Head of caudate nucleus (tissue), 42 donors: ENCODE measurements at places on chromosomes 12 and 14.

- no peak for DNase-seq
Measured at GRCh38 chr12:57853864-57854556, 7.5 kb upstream of the CTDSP2 start.

DNA sequence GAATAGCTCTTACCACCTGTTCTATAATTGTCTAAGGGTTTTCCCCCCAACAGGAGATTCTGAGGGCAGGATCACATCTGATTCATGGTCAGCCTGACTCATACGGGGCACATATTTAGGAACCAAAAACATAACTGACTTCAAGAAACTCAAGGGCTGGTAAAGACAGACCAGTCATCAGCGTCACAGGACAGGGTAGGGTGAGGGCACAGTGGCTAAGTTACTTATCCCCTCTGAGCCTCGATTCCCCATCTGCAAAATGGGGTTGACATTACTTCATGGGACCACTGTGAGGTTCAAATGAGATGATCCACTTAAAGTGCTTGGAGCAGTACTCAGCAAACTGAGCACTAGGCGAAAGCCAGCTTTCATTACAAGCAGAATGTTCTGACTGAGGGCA lies 606 bp downstream of the CINP start:
- DNase-seq, result no peak

DNA sequence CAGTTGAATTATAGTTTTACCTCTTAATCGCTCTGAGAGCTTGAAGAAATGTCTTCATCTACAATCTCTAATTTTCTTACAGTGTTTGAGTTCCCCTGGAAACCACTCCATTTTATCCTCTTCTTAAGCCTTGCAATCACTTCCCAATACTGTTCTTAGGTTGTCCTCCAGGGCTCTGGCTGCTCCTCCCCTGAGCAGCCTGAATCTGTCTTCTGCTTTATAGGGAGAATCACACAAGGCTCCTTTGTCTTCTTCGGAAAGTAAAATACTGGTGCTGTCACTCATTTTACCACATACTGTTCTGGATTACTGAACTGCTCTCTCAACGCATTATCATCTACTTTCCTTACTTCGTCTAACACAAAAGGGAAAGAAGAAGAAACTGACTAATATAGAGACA lies 133.7 kb downstream of the MDGA2 start:
- DNase-seq, result no peak

DNA sequence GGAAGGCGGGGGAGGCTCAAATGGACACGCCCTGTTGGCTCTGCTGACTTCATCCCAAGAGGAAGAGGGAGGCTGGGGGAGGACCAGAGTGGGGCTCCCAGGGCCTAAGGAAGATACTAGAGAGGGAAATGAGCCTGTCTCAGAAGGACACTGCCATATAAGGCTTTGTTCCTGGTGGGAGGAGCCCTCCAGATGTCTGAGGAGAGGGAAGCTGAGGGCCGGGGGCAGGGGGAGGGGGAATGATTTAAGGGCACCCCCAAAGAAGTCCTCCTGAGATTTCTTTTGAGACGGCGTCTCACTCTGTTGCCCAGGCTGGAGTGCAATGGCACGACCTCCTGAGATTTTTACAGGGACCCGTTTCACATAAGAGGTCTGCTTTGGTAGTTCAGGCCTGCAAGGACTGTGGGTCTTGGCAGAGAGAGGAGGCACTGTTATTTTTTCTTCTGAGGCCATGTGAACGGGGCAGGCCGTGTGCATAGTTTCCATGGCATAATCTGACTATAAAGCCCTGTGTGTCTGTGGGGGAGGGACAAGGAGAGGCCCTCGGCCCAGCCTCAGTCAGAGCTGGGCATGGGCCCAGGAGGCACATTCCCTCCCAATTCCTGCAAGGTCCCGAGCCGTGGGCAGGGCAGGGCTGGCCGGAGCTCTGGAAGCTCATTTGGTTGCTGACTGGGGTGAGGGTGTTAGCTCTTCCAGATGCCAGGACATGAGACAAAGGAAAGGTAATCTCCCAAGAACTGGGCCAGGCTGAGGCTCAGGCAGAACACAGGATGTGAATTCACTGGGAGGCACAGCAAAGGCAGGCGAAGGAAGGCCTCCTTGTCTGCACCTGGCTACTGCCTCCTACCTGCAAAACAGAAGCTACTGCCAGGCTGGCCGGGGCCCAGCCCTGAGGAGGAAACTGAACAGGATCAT lies 22.2 kb upstream of the PLEKHG3 start:
- peak; percentile 74 for DNase-seq

DNA sequence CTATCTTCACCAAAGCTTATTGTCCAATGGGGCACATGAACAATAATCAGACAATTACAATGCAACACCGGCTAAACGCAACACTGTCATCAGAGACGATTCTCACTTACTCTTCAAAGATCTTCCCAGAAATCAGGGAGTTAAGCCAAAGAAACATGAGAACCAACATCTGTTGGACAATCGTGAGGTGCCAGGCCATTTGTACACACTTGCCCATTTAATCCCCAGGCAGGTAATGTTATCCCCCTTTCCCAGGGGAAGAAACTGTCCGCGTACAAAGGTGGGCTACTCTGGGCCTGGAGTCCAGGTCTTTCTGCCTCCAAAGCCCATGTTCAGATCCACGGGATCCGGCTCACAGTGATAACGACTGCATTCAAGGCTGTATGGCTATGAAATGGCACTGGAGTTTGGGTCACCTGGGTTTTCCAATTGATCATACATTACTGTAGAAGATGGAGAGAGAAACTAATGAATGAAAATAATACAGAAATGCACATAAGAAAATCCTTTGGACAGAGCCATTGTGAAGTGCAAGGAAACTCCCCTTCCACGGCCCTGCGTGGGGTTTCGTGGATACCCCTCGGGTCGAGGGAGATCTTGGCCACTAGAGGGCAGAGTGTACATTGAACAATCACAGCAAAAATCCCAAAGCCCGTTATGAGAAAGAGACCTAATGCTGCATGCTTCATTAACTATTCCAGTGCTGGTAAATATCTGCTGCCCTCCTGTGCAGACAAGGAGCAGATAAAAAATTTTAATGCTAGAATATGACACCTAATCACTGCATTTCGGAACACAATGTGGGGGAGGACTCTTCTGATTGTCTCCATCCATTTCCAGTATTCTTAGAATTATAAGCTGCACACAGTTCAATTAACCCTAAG lies 111.4 kb downstream of the EGLN3 start:
- peak; percentile 63 for DNase-seq

DNA sequence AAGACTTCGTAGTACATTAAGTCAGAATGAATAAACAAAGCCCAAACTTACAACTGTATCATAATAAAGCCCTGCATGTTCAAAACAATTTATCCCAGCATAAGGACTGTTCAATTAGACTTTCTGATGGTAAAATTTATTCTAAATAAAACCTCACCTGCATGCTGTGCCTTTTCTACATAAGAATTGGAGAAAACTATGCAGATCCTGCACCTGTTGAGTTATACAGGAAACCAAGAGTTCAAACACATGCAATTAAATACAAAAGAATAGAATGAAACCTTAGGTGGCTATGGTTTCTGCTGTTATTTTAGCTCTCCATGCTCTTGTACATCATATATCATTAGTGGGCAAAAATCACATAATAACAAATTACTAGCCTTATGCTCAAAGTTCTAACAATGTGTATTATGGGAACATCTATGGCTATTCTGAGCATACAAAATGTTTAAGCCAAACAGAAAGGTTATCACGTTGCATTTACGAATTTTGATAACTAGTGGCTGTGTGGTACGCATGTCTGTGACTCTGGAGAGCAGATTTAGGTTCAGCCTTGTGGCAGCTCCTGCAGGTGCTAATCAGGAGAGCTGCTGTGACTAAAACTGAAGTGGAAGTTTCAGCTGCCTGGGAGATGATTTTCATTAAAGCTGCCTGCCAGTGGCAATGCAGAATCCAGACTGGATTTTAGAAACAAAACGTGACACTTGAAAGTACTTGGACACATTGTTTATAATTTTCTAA lies 36.1 kb upstream of the LRFN5 start:
- DNase-seq, result no peak

GRCh38 chr12:116718655-116719454 lies 19.0 kb downstream of the SPRING1 start:
- DNase-seq, result no peak

DNA sequence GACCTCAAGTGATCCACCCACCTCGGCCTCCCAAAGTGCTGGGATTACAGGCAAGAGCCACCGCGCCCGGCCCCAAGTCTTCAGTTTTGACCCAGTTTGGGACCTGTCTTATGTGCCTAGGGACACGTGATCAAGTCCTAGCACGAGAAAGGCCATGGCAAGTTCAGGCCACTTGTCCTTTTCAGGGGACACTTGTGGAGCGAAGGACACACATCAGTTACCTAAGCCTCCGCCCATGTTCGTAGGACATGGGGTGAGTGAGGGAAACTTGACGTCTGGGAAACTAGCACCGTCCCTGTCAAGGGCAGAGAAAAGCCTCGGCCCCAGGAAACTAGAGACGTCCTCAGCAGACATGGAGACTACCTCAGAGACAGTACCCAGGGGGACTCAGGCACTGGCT lies 60.7 kb downstream of the KDM2B start:
- no peak for DNase-seq

DNA sequence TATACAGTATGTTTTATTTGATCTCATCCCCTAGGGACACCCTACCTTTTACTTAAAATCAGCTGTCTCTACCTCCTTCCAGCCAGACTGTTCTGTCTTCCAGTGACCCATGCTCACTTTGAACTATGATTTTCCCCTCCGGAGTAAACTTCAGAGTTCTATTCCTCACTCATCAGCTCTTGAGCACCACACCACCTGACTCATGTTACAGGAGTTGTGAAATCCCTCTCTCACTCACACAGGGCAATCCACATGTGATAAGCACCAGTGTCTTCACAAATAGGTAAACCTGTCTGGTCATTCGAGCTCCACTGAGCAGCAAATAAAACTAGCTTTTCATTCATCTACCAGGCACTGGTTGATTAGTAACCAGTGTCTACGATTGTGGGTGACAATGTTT lies 177.3 kb upstream of the BMP4 start:
- no peak for DNase-seq

GRCh38 chr14:49303946-49304516 lies 282.1 kb downstream of the RPS29 start:
- no peak for DNase-seq

- no peak for DNase-seq
Measured at GRCh38 chr12:24111616-24112015, 162.1 kb upstream of the SOX5 start.

DNA sequence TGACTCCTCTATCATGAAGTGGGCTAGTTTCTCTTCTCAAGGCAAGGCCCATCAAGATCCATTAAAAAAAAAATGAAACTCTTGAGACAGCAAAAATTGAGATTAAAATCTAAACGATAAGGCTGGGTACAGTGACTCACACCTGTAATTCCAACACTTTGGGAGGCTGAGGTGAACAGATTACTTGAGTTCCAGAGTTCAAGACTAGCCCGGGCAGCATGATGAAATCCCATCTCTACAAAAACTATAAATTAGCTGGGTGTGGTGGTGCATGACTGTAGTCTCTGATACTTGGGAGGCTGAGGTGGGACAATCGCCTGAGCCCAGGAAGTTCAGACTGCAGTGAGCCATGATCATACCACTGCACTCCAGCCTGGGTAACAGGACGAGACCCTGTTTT lies 226.5 kb upstream of the SOX5 start:
- no peak for DNase-seq

GRCh38 chr12:21913823-21914222 lies 27.4 kb downstream of the ABCC9 start:
- no peak for DNase-seq

GRCh38 chr14:50344116-50344775 lies 32.1 kb downstream of the DMAC2L start:
- no peak for DNase-seq

- DNase-seq, result no peak
Measured at GRCh38 chr12:569091-569676, 94.1 kb downstream of the NINJ2 start.

DNA sequence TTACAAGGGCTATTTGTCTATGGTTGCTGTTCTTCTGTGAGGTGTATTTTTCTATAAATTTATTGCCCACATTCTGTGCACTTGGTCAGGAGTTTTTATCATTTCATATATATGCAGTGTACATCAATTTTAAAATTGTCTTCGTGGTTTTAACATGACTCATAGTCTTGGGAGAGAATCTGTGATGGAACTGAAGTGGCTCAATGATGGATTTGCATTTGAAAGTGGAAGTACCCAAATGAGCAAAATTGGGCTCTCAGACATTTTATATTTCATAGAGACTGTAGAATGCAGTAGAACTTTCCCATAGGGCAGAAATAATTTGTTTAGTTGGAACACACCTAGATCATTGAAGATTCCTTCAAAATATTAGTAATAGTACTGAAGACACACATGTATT lies 1.9 kb upstream of the SCFD1 start:
- DNase-seq, result no peak

DNA sequence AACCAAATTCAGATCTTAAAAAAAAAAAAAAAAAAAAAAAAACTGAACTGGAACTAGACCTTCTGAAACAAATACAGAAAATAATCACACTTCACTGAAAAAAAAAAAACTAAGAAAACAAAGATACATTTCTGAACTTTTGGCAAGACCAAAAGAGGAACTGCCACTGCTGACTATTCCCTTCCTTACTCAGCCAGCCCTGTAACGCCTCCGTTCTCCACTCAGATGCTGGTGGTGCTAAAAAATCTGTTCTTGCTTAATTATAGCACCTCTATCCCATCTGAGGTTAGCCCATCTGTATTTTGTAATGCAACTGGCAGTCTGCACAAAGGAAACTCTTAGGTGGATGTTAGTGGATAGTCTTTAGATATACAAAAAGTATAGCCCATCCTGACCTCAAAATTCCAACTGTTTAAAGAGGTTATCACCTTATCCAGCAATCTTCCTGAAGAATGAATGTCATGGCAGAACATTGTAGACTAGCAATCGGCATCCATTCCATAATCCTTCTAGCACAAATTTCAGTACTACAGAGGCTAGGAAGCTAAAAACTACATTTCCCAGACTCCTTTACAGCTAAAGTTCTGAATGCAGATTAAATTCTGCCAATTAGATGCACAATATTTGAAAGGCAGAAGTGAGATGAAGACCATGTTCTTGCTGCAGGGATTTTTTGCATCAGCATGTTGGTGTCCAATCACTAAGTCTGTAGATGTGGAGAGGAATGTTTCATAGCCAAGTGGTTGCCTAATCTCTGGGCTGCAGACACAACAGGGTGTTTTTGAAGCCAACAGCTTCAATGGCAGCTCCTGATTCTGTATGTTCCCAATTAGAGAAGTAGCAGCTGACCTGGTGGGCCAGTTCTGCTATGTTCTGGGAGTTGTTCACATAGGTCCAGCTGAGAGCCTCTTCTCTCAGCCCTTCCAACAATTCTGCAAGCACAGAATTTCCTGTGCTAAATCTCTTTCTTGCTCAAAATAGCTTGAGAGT lies 5.7 kb downstream of the MAP3K9 start:
- DNase-seq, result no peak

- DNase-seq, result no peak
Measured at GRCh38 chr14:106209755-106210154, 683.4 kb downstream of the TMEM121 start.

DNA sequence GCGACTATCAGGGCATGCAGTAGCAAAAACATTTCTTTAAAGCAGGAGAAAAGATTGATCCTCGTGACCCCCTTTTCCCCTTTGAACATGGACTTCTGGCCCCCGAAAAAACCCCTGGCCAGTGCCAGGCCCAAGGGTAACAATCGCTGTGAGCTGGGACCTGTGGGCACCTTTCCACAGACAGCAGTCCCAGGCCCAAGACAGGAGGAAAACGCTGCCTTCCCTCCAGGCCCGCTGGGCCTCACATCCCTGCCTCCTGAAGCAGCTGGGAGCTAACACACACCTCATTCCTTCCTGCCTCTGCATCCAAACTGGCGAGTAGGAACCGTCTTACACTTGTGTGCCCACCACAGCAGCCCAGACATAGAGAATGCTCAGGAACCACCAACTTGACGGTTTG lies 1.2 kb downstream of the VWF start:
- DNase-seq, result no peak
